ENCODE measurements at places on chromosomes 5 and 9.

- peak; percentile 16 for DNase-seq
Observed at GRCh38 chr5:56514245-56514644, 281.1 kb upstream of the ANKRD55 start.

DNA sequence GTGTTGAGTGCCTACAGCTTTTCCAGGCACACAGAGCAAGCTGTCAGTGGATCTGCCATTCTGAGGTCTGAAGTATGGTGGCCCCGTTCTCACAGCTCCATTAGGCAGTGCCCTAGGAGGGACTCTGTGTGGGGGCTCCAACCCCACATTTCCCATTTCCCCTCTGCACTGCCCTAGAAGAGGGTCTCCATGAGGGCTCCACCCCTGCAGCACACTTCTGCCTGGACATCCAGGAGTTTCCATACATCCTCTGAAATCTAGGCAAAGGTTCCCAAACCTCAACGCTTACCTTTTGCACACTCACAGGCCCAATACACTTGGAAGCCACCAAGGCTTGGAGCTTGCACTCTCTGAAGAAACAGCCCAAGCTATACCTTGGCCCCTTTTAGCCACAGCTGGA lies 131.3 kb downstream of the DEPDC1B start:
- no peak for DNase-seq

DNA sequence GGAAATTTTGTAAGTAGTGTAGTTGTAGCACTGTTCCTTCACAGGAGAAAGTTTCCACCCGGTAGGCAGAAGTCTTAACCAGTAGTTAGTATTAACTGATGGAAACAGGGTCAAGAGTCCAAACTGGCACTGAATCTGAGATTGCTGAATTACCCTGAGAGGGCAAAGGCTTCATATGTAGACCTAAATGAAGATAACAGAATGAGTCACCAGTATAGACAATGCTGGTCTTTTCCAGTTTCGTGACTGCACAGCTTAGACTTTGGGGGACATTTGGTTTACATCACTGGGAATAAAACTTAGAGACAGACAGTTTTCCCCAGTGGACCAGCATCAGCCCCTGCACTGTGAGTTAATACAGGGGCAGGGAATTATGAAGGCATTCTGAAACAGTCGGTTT lies 60.5 kb downstream of the PCSK5 start:
- DNase-seq, result no peak

DNA sequence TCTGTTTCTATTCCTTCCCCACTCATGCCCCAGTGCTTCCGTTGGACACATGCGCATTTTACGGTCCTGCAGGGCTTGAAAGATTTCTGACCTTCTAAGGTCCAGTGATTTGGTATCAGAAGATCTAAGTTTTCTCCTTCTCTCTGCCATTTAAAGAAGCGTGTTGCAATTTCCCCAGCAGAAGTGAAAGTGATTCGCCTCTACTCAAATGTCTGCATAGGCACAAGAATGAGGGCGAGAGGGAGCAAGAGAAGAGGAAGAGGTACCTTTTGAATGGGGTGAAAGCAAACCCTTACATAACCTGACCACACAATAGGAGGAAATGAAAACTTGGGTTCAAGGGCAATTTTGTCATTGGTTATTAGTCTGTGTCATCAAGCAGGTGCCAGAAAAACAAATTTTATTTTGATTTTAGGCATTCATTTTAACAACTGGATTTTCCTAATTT lies 31.7 kb upstream of the NR3C1 start:
- DNase-seq, result no peak
